ENCODE measurements at places on chromosomes 1 and 21. TPM values are rescaled to one million over a fixed set of nuclear protein-coding genes. Genes with fewer than 3 reads are reported as not detected.

Gene LRRIQ3
- total RNA-seq, result 1.7 TPM

Gene TFAP2E
- not detected for total RNA-seq

Gene ACTL8
- total RNA-seq, result not detected

Gene FCN3
- total RNA-seq, result not detected

Gene PKLR
- not detected for total RNA-seq

Gene NRDC
- 54.9 TPM for total RNA-seq

Gene IGSF9
- total RNA-seq, result 0.16 TPM

DNA sequence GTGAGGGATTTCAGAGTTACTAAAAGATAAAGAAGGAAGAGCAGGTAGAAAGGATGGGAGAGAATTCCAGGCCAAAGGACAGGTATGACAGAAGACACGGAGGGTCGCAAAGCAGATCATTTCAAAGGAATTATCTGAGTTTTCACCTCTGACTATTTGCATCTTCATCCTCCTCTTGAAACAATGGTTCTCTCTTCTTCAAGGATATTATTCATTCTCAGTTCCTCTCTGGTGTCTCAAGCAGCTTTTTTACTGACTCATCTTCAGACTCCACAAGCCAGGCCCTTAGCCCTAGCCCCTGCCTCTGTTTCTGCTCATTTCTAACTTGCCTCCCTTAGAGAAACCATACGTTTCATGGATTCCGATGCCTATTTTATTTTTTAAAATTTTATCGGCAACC, 15.0 kb downstream of the DDX59 start:
- DNase-seq, result no peak

DNA sequence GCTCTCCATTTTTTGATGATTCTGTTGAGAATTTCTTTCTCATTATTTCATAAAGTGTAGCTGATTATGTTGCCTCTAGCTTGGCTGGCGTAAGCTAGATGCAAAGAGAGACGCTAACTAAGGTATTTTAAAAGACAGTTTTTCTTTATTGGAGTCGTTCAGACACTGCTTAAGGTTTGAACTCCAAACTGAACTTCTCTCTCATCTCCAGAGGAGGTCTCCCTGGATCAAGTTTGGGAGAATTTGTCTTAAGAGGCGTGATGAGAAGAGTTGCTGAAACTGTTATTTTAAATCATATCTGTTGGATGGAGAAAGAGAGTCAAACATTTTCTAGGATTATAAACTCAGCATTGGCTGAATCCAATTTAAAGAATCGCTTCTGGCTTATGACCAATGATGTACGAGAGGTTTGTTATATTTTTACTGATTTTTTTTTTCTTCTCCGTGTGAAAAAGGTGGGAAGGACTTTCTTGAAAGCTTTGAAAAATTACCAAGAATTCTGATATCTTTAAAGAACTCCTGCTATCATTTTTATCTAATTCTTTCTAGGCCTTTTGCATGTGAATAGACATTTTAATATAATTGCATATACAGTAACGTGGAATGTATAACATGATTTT, 34.0 kb downstream of the MAP3K7CL start:
- DNase-seq, result no peak

DNA sequence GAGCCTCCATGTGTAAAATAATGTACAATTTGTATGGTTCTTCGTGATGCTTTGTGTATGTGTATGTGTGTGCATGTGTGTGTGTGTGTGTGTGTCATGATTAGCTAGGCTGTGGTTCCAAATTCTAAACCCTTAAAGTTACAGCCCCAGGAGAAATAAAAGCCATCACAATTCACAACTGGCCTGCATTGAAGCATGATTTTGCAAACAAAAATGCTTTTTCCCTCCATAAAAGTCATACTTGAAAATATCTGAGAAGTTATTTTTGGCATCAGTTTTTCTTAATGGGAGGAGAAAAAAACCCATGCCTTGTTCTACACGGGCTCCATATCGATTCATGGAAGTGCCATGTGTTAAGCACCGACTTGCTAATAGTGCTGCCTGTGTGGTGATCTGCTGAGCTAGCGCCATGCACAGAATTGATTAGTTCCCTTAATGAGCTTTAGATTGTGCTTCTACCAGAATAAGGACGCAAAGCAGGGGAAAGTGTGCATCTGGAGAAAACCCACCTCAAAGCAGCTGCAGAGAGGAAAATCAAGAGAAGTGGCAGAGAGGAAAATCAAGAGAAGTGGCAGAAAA, 207.3 kb downstream of the DSCAM start:
- no peak for DNase-seq

DNA sequence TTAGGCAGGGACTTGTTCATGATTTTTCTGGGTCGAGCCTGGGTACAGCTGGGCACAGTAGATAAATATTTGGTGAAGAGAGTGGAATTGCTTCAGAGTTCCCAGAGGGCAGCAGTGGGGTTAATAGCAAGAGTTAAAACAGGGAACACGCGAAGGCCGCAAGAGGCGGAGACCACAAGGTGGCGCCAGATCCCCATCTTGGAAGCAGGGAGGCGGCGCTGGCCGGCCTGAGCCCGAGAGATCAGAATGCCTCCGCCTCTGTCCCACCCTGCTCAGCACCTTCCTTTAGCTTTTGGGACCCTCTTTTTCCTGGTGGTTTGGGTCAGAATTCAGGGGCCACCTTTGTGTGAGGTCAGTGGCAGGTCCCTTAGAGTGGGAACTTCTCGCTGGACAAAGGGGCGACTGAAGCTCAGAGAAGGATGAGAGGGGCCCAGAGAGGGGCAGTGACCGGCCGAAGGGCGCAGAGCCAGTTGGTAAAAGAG, 6.5 kb upstream of the PADI2 start:
- peak; percentile 84 for DNase-seq

DNA sequence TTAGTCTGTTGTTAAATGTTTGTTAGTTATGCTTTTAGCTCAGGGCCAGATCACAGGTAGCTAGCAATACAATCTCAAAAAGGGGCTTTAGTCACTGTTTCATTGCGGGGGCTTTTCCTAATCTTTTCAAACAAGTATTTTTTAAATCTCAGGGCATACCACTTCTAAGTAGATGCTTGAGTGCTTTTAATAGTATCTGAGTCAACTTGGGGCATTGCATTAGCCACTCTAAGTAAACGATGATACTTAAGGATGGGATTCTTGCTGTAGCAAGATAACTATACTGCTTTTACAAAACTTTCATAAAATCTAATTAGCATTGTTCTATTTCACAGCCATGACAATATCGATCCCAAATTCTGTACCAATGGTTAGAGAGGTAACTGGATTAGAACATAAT, 11.6 kb downstream of the CDC42BPA start:
- DNase-seq, result no peak

DNA sequence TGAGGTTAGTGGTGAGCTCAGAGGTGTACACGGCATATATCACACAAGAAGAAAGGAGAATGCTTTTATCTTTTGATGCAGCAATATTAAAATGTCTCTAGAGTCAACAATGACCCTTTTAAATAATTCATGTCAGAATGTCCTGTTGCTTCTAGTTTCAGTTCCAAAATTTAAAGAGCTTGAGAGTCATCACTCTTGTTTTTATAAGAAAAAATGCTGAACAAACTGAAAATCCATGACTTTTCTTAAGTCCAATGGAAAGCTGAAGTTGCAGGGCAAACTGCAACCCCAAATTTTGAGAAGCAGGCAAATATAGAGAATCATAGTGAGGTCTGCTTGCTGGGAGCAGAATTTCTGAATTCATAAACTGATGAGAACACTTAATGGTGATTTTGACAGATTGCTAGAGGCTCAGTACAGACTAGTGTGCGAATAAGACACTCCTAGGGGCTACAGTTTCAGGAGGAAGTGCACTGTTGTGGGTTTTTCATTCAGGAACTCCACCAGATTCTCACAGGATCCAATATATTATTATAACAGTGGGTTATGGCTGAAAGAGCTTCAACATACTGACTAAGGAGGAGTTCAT, 135.1 kb downstream of the CLIC6 start:
- DNase-seq, result no peak

- no peak for DNase-seq
Measured at GRCh38 chr1:95384567-95384966, 150.6 kb downstream of the RWDD3 start.

DNA sequence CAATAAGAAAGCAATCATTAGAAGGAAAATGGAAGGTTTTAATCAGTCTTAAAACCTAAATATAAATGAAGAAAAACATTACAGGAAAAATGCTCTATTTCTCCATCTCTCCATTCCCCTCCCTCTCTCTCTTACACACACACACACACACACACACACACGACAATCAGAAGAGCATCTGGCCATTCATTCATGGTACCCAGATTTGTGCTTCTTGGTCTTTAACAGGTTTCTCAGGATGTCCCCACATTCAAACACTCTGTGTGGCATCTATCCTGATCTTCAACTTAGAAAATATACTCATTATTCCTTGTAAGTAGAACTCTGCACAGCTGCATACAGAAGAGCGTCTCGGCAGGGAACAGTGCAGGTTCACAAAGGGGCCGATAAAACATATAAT, 779 bp downstream of the LRRC40 start:
- no peak for DNase-seq

DNA sequence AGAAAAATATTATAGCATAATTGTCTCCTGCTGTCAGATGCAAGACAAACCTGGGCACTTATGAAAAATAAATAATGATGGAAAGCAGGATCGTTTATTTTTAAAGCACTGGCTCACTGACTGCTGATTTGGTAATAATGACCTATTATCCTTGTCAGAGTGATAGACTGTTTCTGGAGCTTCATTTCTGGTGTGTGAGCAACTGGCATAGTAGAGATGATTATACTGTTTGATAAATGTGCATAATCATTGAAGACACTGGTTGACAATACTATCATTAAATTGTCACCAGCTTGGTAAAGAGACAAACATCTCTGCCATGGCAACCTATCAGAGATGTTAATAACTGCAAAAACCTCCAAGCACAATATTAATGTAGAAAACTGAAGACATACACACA, 179.9 kb upstream of the ZNF644 start:
- DNase-seq, result no peak

DNA sequence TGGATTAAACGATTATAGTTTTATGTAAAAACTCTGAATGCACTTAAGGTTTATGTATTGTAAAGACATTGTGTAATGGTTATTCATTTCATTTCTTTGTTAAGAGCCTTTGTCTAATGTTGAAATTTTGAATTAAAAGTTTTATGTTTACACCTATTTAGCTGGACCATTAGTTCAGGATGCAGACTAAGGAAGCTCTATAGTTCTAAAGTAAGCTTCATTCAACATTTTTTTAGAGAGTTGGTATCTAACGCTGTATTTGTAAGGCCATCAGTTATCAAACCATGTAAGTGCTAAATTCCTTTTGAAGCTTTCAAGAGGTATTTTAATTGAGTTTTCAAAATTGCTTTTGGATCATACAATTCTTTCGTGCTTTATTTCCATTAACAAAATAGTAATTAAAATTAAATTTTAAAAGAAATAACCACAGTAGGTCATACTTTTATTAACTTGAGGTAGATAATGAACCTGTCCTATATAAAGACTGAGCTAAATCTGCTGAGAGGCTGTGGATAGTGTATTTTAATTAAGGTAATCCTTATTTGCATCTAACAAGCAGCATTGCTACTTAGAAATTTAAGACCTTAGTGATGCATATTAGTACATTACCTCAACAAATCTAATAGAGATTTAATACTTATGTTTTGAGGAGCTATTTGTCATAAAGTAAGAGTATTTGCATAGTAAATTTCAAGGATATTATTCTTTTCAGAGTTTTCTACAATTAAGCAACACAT, 47.9 kb downstream of the RWDD3 start:
- no peak for DNase-seq

- no peak for DNase-seq
Measured at GRCh38 chr1:18945401-18945849, 11.1 kb downstream of the IFFO2 start.

- DNase-seq, result no peak
Measured at GRCh38 chr1:45870500-45870899, 67.1 kb downstream of the MAST2 start.

DNA sequence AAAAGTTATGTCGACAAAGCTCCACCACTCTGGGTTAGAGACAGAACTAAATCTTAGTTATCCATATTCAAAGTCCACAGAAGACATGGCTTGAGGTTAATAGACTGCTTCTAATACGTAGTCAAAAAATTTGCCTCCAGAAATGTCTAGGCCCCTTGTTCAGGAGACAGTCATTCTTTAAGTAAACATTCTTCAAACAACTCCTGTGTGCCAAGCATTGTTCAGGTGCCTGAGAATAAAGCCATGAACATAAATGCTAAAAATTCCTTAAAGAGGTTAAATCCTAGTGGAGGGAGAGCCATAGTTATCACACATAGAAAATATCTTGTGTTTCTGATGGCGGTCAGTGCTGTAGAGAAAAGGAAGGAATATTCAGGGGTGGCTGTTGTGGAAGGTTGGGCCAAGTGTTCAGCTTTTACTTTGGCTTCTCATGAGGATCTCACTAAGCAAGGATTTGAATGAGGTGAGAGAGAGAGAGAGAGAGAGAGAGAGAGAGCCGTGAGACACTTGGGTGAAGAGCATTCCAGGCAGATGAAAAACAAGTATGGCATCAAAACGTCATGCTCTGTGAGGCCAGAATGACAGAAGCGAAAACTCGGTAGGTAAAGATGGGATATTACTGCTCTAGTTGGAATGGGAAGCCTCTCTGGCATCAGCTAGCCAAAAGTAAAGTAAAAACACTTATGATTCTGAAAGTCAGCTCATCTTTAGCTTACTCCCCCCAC, 187.1 kb downstream of the GREM2 start:
- peak; percentile 7 for DNase-seq

DNA sequence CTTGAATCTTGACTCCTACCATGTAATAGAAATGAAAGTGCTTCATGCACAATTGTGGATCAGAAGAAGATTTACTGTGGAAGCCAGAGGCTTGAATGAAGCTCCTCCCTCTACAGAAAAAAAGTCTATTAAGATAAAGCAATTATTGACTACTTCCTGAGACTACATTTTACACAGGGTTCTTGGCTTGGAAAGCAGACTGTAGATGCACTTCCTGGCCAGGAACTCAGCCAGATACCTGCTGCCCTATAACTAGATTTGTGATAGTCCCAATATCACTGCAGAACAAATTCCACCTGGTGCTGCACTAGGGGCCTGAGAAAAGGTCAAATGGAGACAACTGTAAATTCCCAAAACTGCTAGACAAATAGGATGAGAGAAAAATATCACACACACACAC, 96.8 kb upstream of the GUCA2B start:
- DNase-seq, result no peak

- no peak for DNase-seq
Measured at GRCh38 chr1:233570216-233570615, 43.7 kb upstream of the KCNK1 start.

- DNase-seq, result no peak
Measured at GRCh38 chr21:37372951-37373350, 6.4 kb downstream of the DYRK1A start.

DNA sequence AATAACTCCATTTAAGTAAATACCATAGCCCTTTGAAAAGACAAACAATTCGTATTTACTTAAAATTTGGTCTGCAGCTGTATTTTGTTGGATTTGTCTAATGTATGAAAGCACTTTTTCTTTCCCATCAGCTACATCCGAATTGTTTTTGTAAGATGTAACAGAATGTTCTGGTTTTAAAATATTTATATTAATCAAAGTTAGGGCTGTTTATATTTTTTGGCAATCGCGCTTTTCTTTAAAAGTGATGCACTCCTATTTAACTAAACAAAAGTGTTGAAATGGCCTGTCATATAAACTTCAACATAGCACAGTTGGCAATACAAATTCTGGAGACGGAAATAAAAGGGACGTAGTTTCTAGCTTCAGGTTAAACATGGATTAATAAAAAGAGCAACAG, 216.3 kb upstream of the ADGRL2 start:
- DNase-seq, result no peak
